ENCODE measurements at places on chromosomes 7 and 10. TPM values are rescaled to one million over a fixed set of nuclear protein-coding genes. Genes with fewer than 3 reads are reported as not detected.

DNA sequence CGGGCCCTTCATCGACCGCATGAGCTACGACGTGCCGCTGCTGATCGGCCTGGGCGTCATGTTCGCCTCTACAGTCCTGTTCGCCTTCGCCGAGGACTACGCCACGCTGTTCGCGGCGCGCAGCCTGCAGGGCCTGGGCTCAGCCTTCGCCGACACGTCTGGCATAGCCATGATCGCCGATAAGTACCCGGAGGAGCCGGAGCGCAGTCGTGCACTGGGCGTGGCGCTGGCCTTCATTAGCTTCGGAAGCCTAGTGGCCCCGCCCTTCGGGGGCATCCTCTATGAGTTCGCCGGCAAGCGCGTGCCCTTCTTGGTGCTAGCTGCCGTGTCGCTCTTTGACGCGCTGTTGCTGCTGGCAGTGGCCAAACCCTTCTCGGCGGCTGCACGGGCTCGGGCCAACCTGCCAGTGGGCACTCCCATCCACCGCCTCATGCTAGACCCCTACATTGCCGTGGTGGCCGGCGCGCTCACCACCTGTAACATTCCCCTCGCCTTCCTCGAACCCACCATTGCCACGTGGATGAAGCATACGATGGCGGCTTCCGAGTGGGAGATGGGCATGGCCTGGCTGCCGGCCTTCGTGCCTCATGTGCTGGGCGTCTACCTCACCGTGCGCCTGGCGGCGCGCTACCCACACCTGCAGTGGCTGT lies 1.2 kb downstream of the SLC18A3 start:
- no peaks in the 10 kb centered on the region for H3K36me3 ChIP-seq
- H3K27ac ChIP-seq: no peak overlapping the region
- H3K27me3 ChIP-seq: no peaks in the 10 kb centered on the region
- H3K4me1 ChIP-seq: peaks cover 5% of the 10 kb centered on the region
- no peak overlapping the region for H3K4me3 ChIP-seq

DNA sequence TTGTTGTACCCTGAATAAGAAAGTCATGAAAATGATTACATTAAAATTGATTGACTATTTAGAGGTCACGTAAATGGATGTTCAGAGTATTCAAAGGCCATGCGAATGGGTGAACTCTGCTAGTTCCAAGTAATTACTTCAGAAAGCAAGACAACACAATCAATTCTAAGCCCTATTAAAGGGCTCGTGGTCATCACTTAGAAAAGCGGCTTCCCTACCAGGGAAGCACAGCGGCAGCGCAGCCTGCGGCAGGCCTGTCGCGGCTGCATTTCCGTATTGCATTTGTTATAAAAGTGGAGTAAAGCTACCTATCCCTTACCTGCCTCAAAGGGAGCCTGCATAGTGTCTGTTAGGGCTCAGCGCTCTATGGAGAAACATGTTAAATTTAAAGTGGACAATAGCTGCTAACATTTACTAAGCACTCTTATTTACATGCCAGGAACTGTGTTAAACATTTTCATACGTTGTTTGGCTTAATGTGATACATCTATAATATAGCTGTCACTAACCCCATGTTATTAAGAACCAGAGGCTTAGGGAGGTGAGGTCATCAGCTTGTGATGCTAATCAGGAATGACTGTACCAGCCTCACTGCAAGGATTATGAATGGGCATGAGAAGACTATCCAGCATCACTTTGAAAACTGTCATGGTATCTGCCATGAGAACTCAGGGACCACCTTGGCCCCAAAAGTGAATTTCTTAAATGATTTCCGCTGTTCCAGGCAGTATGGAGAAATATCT lies 187.5 kb downstream of the CELF2 start:
- DNase-seq: no peak
- H3K4me3 ChIP-seq: no peak overlapping the region

IGFBP1 gene
- not detected for total RNA-seq

PLXDC2 gene
- total RNA-seq: 81.7 TPM

All from testis (tissue), 5 donors.